ENCODE measurements at places on chromosomes 2 and 18.
A peak's percentile ranks its signal among the peaks of the same experiment; 100 is the strongest.

GRCh38 chr2:143551971-143552650 lies 422.9 kb downstream of the ARHGAP15 start:
- no peak for DNase-seq

- peak; percentile 38 for DNase-seq
These were observed 128.5 kb downstream of the CALCRL start for GRCh38 chr2:187319441-187320108.

GRCh38 chr18:3224223-3224622 lies 4.5 kb upstream of the MYOM1 start:
- DNase-seq: no peak

GRCh38 chr2:124088616-124089015 lies 63.5 kb downstream of the CNTNAP5 start:
- DNase-seq: no peak

DNA sequence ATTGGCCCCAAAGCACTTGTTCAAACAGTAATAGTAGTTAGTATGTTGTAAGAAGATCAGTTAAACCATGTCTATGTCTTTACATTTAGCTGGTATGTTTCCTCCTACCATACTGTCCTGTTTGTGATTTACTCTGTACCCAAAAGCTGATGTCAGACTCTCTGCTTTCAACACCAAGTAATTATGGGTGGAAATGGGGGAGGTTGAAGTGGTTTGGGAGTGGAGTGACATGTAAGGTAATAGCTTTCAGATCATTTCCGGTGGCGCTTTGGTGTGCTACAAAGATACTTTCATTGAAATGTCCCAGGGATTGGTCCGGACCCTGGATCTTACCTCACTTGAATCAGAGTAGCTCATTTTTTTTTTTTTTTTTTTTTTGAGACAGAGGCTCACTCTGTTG lies 39.7 kb upstream of the TGIF1 start:
- DNase-seq: no peak

DNA sequence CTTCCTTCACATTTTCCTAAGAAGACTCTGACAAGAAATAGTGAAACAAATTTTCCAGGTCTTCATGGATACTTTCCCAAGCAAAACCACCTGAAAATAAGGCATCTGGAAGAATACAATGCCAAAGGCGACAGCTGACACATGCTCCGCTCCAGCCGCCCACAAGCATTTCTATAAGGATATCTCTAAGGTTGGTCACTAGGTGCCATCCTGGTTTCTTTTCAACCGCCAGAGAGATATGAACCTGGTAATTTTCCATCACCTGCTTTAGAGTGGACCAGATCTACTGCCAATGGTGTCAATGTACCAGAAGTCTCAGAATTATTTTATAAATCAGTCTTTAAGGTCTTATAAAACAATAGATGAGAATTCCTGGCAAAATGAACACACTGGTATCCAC lies 97.2 kb downstream of the GAREM1 start:
- no peak for DNase-seq

GRCh38 chr2:170314744-170315447 lies 136.9 kb downstream of the MYO3B start:
- DNase-seq: no peak

- DNase-seq: no peak
These were observed 15.9 kb downstream of the CAPG start for GRCh38 chr2:85394261-85394681.

DNA sequence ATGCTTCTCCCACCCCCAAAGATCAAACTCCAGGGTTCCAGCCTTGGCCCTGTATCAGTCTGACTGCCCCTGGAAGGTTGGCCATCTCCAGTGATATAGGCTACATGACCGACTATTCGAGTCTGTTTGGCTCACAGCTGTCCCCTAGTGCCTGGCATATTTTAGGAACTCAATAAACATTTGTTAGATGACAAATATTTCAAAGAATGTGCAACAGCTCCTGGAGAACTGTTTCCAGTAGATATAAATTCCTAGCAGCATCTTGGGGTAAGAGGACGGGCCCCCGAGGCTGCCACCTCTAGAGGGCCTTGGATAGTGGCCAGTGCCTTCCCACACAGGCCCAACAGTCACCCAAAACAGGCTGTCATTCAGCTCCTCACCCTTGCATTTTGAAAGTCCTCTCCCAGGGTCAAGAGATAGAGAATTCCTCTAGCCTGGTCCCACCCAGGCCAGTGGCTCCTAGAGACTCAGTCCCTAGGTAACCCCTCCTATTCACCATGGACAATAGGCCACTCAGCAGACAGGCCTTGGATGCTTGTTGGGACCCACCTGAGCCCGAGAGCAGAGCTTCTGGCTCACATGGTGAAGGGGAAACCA lies 45.1 kb upstream of the ATP6V1B1 start:
- DNase-seq: no peak

- no peak for DNase-seq
These were observed 163.0 kb upstream of the REV1 start for GRCh38 chr2:99652862-99653261.

GRCh38 chr2:202344178-202344577 lies 31.9 kb upstream of the BMPR2 start:
- DNase-seq: no peak

DNA sequence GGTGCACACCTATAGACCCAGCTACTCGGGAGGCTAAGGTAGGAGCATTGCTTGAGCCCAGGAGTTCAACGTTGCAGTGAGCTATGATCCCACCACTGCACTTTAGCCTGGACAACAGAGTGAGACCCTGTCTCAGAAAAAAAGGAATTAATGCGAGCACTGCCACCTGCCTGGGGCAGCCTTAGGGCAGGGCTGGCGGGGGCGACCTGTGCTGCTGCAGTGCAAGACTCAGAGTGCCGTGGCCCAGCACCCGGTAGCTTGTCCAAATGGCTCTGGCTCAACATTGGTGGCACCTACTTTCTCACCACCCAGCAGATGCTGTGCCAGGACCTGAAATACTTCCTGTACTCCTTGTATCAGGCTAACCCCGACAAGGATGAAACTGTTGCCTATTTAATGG lies 30.2 kb downstream of the STK25 start:
- no peak for DNase-seq

- no peak for DNase-seq
These were observed 414.9 kb downstream of the PLCL1 start for GRCh38 chr2:198219292-198219691.

GRCh38 chr2:127162261-127163089 lies 55.5 kb upstream of the BIN1 start:
- no peak for DNase-seq

- DNase-seq: no peak
These were observed 38.8 kb downstream of the DPYSL5 start for GRCh38 chr2:26886736-26887135.

GRCh38 chr2:74741629-74742028 lies 87.6 kb downstream of the SEMA4F start:
- DNase-seq: no peak

GRCh38 chr2:20538308-20539132 lies 91.6 kb downstream of the RHOB start:
- DNase-seq: peak; percentile 10

- DNase-seq: no peak
These were observed 12.9 kb upstream of the TFPI start for GRCh38 chr2:187567126-187567525.

- no peak for DNase-seq
These were observed 502.4 kb downstream of the TMEM182 start for GRCh38 chr2:103264058-103264768.

DNA sequence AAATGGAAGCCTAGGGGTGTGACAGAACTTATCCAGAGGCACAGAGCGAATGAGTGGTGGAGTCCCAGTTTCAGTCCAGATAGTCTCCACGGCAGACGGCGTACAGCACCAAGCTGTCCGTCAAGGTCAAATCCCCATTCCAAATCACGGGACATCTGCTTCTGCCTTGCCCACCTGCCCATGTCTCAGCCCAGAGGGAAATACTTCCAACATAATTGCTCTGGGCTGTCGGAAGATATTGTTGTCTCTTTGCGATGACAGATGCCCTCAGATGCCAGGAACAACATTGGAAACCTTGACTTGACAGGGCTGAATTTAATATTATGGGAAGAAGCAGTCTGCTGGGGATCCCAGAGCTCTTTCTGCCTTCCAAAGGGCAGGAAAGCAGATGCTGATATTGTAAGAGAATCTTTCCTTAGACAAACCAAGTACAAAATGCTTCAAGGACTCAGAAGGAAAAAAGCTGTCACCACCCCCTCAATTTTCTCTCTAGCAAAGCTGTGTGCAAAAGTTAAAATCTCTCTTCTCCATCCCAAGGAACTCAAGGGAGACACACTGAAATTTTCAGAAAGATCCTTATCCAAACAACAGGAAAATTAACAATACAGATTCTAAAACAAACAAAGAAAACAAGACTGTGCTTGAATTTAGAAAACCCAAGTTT lies 364.0 kb downstream of the LRATD1 start:
- no peak for DNase-seq

GRCh38 chr2:114122930-114123329 lies 233.0 kb downstream of the ACTR3 start:
- no peak for DNase-seq

DNA sequence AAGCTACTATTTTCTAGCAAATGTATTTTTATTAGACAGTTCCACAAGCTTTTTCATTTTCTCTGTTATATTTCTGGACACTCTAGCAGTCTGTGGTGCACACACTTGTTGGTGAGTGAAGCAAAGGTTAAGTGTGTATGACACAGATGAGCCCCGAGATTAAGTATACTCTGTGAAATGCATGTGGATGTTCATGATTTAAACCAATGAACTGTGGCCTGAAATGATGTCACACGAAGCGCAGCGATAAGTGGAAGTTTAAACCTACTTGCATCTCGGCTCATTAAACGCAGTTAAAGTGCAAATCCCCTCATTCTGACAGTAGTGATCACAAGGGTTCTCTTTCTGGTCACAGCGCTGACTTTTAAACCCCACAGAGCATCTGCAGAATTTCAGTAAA lies 1488.8 kb upstream of the NXPH2 start:
- DNase-seq: no peak

GRCh38 chr2:18664421-18664820 lies 75.1 kb upstream of the NT5C1B start:
- DNase-seq: no peak

- no peak for DNase-seq
These were observed 138.2 kb upstream of the NRP2 start for GRCh38 chr2:205543937-205544702.

- DNase-seq: no peak
These were observed 133.7 kb downstream of the COMMD1 start for GRCh38 chr2:62038975-62039771.

DNA sequence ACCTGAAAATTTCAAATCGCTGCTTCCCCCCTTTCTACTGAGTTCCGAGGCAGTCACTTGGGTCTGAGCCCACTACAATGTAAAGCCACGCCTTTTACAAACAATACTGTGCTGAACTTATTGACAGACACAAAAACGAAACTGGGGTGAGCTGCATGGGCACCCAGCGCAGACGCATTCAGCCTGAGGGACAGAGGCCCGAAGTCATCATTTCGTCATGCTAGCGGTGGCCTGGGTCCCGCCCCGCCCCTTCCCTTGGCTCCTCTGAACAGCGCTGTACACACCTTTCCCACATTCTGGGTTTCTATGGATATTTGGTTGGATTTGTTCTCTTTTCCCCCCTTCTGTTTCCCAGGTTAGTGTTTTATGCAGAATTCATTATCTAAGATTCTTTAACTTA lies 71.7 kb downstream of the EIPR1 start:
- no peak for DNase-seq

DNA sequence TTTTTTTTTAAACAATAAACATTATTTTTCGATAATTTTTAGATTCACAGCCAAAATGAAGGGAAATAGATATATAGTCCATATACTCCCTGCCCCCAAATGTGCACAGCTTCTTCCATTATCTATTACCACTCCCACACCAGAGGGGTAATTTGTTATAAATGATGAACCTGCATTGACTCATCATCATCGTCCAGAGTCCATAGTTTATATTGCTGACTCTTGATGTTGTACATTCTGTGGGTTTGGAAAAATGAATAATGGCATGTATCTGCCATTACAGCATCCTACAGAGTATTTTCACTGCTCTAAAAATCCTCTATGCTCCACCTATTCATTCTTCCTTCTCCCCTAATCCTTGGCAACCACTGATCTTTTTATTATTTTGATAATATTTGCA lies 121.5 kb downstream of the LTBP1 start:
- no peak for DNase-seq

GRCh38 chr2:176133389-176133788 lies 3.9 kb downstream of the HOXD8 start:
- no peak for DNase-seq

- no peak for DNase-seq
These were observed 32.3 kb downstream of the ADI1 start for GRCh38 chr2:3487028-3487425.

GRCh38 chr18:1487457-1487856 lies 582.8 kb downstream of the ADCYAP1 start:
- no peak for DNase-seq

DNA sequence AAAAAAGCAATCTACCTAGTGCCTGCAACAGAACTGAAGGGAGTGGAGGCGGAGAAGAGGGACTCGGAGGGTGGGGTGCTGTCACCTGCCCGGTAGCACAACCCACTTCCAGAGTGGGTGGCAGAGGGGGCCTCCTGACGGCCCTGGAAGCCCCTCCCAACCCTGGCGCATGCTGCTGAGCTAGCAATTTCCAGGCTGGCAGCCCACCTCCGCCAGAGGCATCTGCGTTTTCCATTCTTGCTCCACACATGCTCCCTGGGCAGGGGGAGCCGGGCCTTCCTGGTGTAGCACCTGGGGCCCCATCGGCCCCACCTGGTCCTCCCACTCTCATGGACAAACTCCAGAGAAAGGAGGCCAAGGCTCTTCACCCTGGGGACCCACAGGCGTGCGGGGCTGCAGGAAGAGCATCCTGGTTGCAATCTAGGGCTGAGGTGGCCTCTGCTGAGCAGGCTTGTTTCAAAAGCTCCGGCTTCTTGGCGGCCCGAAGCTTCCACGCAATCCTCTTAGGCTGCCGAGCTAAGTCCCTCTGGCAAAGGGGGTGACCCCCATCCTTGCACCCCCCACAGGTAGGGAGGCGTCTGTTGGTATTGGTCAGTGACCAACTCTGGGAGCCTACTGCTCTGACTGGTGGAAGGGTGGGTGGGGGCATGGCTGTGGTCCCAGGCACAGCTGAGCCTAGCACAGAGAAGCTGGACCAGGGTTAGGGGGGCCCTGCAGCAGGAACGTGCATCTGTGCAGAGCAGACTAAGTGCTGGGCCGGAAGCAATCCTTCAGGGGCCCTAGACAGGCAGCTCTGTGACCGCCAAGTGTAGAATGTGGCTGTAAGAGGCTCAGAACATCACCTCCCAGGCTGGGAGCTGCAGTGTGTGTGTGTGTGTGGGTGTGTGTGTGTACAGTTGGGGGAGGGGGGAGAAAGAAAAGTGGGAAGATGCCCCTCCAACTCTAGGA lies 2.6 kb downstream of the HS6ST1 start:
- DNase-seq: no peak

GRCh38 chr2:146415291-146415690 lies 1429.5 kb upstream of the ACVR2A start:
- no peak for DNase-seq

DNA sequence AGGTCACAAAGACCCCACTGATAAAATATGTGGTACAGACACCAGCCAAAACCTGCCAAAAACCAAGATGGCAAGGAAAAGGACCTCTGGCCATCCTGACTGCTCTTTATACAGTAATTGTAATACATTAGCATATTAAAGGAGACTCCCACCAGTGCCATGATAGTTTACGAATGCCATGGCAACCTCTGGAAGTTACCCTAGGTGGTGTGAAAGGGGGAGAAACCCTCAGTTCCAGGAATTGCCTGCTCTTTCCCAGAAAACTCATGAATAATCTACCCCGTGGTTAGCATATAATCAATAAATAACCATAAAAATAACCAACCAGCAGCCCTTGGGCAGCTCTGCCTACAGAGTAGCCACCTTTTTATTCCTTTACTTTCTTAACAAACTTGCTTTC lies 129.8 kb upstream of the EPB41L3 start:
- no peak for DNase-seq

Data from NCI-H1417 (cell line).